ENCODE measurements at places on chromosomes 3 and 15.

DNA sequence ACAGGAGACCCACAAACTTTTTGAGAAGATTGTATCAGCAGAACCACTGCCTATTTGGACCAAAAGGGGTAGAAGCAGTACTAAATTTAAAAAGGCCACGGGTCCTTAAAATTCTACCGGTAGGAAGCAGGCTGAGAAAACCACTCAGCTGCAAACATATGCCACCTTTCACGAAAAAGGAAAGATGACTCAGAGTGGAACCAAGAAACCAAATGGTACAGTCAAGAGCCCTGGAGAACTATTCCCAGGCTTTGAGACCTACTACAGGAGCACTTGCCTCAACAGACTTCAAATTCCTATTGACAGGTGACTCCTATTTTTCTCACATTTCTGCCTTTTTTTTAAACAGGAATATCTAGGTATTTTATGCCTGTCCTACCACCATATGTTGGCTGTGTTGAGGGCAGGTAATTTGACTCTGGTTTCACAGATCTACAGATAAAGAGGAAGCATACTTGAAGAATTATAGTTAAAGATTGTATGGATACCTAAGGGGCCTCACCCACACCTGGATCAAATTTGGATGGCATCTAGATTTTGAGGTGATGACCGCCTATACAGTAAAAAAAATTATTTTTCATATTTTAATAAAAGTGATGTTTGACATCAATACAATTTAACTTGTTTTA, 10.1 kb downstream of the GOLIM4 start:
- no peak for DNase-seq

DNA sequence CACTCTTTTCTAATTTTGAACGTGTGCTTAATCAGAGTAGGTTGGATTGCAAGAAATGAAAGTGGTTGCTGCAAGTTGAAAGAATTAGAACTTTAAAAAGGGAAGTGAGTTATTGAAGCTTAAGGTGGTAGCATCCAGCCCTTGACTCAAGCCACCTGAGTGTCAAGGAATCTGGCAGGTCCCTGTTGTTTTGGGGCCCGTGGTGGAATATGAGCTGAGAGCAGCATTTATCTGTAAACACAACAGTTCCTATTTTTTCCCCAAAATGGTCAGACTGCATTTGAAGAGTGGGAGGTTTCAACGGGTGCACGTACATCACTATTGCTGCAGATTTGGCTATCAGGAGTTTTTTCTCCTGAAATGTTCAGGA, 1.7 kb downstream of the ITPR1 start:
- no peak for DNase-seq

GRCh38 chr3:70861234-70861633, 548.8 kb upstream of the MDFIC2 start:
- DNase-seq = no peak

GRCh38 chr3:138364356-138365252, 16.2 kb downstream of the MRAS start:
- no peak for DNase-seq

DNA sequence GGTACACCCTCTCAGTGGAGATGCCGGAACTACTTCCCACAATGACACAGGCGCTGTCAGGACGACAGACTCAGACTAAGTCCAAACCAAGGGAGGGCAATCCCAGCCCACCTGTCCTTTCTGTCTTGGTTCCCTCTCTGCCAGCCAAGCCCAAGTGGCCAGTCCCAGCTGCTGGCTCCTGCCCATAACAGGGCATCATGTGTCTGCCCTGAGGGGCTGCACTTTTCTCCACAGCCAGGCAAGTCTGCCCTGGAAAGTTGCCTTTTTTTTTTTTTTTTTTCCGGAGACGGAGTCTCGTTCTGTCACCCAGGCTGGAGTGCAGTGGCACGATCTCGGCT, 20.0 kb upstream of the BCL2A1 start:
- DNase-seq = no peak

DNA sequence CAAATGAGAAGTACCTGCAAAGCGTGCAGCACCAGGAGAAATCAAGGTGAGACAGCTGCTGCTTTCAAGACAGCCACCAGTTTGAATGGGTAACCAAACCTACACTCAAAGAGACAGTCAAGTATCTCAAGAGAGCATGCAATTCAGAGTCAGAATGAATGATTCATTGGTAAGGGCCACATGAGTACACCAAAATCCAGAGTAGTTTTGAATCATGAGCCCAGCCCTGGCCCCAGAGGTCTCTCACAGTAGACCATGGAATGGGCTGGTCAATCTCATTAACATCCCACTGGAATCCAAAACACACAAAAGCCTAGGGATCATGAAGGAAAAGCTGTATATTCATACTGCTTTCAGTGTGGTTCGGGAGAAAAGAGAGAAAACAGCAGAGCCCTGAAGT, 242.8 kb downstream of the TBL1XR1 start:
- no peak for DNase-seq

- no peak for DNase-seq
These were observed 598.9 kb upstream of the GRM7 start for GRCh38 chr3:6262010-6262409.

DNA sequence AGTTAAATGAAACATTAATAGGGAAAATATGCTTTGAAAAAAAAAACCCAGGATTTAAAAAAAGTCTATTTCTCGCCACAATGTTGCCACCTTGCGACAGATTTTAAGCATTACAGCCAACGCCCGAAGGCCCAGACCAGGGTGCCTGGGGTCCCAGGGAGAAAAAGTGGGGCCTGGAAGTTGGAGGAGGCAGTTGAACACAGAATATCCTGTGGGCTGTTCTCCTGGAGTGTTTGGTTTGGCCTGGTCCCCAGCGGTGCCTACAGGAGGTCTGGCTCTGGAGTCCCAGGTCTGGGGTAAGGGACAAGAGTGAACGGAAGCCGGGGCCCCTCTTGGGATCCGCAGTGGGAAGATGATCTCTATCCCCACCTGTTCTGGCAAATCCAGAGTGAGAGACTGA, 3.4 kb downstream of the RNU6-1 start:
- DNase-seq = no peak

GRCh38 chr3:114223143-114223542, 14.2 kb downstream of the ZNF80 start:
- DNase-seq = no peak

GRCh38 chr3:11613319-11613718, 30.4 kb downstream of the VGLL4 start:
- no peak for DNase-seq

DNA sequence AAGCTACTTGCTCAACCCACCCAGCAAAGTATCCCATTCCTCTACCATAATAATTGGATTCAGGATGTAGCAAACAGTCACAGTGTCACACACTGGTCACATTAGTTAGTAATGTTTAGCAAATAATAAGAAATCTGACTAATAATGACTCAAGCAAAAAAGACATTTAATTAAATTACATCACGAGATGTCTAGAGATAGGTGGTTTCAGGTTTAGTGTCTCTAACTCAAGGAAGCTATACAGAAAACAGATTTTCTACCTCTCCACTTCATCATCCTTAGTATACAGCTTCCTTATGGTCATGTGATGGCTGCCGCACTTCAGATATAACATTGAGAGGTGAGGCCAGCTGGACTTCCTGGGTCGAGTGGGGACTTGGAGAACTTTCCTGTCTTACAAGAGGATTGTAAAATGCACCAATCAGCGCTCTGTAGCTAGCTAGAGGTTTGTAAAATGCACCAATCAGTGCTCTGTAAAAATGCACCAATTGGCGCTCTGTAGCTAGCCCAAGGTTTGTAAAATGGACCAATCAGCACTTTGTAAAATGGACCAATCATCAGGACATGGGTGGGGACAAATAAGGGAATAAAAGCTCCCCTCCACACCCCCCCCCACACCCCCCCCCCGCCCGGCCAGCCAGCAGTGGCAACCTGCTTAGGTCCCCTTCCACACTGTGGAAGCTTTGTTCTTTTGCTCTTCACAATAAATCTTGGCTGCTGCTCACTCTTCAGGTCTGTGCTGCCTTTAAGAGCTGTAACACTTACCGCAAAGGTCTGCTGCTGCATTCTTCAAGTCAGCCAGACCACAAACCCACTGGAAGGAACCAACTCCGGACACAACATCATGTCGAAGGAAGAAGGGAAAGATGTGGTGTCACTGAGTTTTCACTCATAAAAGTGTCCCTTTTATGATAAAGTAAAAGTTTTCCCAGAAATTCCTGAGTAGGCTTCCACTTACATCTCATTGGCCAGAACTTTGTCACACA, 24.9 kb upstream of the ARPIN start:
- no peak for DNase-seq

DNA sequence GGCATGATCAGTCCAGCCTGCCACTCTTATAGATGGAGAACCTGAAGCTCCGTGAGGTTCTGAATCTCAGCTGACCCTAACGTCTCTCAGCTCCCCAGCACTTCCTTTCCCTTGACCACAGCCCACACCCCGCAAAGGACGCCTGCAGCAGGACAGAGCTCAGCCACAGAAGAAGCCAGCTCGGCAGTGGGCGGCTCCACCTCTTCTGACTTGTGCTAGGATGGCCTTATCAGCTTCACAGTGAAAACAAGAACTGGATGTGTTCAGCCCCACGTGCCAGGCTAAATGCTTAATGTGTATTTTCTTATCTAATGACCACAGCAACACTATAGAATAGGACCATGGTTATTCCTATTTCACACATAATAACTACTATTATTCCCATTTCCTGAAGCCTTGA, 127.6 kb downstream of the ARNT2 start:
- DNase-seq = no peak

GRCh38 chr15:34665498-34666116, 82.2 kb upstream of the GOLGA8B start:
- no peak for DNase-seq

DNA sequence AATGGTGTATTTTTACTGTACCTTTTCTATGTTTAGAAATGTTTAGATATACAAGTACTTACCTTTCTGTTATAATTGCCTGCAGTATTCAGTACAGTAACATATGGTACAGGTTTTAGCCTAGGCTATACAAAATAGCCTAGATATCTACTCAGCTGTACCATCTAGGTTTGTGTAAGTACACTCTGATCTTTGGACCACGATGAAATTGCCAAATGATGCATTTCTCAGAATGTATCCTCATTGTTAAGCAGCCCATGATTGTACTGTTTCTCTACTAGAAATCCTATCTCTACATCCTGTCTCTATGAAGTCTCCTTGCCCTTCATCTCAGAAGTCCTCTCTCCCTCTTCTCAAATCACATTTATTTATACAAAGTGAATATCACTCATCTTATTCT, 32.8 kb upstream of the ZCWPW2 start:
- DNase-seq = no peak

DNA sequence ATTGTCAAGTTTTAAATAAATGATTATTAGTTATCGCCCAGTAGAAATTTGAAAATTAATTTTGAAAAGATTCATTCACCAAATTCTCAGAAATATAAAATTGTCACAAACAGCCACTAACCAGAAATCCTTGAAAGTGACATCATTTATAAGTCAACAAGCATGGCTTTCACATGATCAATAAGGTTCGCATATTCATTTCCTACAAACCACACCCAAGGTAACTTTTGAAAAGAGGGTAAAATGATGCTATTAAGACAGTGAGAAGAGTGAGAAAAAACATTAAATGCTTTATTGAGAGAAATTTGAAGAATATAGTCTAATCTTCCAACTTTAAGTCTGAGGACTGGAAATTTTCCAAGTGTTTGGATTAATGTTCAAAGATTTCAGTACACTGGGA, 263.6 kb upstream of the ALCAM start:
- no peak for DNase-seq

GRCh38 chr3:15387171-15387581, 40.2 kb downstream of the METTL6 start:
- no peak for DNase-seq

DNA sequence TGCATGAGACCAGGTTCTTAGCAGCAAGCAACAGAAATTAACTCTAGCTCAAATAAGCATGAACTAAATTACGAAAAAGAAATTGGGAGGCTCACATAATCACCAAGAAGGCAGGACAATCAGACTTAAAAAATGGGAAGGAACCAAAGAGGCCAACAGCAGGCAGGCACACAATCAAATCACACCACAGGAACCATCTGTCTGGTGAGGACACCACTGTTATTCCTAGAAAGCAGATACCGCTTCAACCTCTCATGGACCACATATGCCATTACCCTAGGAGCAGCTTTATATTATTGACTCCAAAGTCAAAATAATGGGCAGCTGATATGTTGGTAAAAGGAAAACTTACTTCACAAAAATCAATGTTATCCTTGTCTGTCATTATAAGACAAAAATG, 51.6 kb downstream of the SUCLG2 start:
- DNase-seq = no peak

- DNase-seq = peak; percentile 85
These were observed 13.0 kb downstream of the VIPR1 start for GRCh38 chr3:42515391-42515916.

GRCh38 chr15:96893159-96893906, 562.8 kb downstream of the NR2F2 start:
- no peak for DNase-seq

DNA sequence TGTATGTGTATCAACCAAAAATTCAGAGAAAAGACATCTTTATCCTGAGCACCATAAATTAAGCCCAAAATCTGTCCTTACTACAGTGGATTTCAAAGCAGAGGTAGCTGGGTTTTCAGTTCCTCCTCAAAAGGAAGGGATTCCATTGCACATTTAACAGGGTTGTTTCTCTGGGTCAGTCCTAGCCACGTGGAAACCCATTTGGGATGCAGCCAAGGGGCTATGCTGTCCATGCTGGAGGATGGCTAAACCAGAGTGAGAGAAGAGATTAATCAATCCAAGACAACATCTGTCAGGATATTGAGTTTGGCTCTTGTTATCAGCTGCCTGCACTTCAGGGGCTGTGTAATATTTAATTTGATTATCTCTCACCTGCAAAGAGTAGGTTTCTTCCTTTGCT, 28.1 kb downstream of the LSAMP start:
- DNase-seq = no peak

DNA sequence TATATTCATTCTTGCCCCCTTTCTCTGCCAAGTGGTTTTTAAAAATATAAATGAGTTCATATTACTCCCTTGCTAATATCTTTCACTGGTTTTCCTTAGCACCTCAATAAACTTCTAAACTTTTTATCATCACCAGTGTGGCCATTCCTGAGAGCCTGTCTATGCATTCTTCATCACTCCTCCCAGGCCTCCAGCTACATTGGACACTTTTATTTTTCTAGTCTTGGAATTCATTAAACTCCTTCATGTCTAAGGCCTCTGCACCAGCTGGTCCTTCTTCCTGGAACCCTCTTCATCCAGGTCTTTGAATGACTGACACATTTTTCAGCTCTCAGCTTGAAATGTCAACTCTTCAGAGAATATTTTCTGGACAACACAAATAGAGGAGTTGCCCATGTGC, 120.4 kb upstream of the P2RY1 start:
- no peak for DNase-seq

- DNase-seq = no peak
These were observed 10.5 kb upstream of the TM4SF18 start for GRCh38 chr3:149343951-149344350.

- no peak for DNase-seq
These were observed 95.5 kb upstream of the DPPA4 start for GRCh38 chr3:109432833-109433232.
